ENCODE measurements at places on chromosomes 3 and 15.

- no peak for DNase-seq
Measured at GRCh38 chr3:97256060-97256459, 441.7 kb downstream of the EPHA6 start.

DNA sequence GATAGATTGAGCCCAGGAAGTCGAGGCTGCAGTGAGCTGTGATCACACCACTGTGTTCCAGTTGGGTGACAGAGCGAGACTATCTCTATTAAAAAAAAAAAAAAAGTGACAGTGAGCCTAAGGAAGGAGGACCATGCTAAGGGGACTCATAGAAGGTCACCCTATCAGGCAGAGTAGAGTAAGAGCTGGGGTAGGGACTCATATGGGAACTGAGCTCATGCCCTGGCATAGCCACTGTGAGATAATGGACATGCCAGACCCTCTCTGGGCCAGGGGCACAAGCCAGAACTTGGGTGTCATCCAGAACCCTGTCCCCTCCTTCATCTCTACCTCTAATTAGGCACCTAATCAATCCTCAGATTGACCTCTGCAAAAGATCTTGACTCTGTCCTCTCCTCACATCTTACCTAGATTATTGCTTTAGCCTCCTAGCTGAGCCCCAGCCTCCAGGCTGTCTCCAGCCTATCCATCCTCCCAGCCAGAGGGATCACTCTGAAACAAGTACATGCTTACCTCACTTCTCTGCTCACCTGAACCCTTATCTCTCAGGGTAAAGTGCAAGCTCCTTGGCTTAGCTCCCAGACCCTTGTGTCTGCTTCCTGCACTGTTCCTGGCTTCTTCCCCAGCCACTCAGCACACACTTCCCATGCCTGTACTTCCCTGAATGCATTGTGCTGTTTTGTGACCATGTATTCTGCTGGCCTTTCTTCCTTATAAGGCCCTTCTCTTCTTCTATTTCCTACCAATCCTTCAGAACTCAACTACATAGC is 76.4 kb downstream of the DAPK2 start:
- DNase-seq = no peak

DNA sequence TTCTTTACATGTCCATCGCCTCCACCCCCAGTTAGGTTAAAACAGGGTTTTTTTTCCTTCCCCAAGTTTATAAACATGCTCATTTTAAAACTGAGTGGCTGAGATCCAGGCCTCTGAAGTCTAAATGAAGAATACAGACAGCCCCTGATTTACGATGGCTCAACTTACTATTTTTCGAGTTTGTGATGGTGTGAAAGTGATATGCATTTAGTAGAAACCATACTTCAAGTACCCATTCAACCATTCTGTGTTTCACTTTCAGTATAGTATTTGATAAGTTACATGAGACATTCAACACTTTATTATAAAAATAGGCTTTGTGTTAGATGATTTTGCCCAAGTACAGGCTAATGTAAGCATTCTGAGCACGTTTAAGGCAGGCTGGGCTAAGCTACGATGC is 30.5 kb upstream of the GNB5 start:
- no peak for DNase-seq

DNA sequence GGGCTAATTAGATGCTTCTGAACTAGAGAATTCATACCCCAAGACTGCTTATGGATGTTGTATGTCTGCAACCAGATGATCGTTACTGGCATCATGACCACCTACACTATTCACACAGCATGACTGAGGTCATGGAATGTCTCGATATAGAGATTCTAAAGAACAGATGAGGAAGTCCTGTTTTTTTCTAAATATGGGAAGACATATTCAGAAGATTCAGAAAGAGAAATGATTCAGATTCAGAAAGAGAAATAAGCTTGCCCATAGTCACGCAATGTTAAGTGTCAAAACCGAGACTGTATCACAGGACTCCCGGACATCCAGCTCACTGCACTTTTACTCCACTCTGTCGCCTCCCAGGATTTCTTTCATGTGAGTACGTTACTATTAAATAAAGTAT is 136.2 kb downstream of the TPRG1 start:
- no peak for DNase-seq

- no peak for DNase-seq
Measured at GRCh38 chr3:197487911-197488391, 67.8 kb downstream of the BDH1 start.

- DNase-seq = no peak
Measured at GRCh38 chr15:99986297-99987118, 253.3 kb upstream of the LYSMD4 start.

- no peak for DNase-seq
Measured at GRCh38 chr15:98800437-98801233, 152.3 kb downstream of the IGF1R start.

DNA sequence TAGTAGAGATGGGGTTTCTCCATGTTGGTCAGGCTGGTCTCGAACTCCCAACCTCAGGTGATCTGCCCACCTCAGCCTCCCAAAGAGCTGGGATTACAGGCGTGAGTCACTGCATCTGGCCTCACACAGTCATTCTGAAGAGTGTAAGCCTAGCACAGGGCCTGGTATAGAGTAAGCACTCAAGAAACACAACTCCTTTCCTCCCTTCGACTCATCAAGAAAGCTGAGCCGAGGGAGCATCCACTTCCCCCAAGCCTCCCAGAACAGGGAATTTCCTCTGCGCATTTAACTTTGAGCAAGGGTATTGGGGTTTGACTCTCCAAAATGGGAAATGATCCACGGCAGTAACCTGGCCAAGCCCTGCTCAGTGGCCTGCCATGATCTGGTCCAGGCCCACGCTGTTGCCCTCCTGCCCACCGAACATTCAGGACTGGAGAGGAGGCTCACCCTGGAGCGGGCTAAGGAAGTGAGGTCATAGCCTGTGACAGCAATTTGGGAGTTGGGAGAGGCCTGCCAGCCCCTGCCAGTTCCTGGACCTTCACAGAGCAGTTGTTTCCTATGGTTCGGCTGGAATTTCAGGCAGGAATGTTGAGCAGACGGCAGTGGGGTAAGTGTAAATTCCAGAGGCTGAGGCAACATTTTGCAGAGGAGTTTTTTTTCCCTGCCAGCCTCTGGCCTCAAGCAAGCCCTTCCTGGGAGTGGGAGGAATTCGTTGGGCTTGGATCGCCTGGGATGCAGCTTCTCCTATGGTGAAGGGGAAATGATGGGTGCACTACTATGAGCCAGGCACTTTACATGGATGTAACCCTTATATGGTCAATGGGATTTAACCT is 21.2 kb upstream of the SMAD3 start:
- DNase-seq = no peak

- DNase-seq = no peak
Measured at GRCh38 chr3:152413240-152413639, 144.5 kb downstream of the MBNL1 start.

DNA sequence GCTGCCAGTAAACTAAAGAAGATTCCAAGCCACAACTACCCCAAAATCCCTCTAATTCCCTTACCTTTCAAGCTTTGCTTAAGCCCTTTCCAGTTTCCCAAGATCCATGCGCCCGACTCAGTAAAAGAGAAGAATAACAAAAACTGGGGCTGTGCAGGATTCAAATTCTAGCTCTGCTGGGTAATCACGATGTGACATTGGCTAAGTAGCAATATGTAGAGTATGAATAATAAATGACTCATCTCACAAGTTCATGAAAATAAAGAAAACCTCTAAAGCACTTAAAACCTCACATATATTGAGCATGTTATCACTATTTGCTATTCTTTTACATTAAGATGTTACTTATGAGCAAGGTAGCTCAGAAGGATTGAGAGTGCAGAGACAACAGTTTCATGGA is 522.2 kb upstream of the ZNF717 start:
- DNase-seq = no peak

DNA sequence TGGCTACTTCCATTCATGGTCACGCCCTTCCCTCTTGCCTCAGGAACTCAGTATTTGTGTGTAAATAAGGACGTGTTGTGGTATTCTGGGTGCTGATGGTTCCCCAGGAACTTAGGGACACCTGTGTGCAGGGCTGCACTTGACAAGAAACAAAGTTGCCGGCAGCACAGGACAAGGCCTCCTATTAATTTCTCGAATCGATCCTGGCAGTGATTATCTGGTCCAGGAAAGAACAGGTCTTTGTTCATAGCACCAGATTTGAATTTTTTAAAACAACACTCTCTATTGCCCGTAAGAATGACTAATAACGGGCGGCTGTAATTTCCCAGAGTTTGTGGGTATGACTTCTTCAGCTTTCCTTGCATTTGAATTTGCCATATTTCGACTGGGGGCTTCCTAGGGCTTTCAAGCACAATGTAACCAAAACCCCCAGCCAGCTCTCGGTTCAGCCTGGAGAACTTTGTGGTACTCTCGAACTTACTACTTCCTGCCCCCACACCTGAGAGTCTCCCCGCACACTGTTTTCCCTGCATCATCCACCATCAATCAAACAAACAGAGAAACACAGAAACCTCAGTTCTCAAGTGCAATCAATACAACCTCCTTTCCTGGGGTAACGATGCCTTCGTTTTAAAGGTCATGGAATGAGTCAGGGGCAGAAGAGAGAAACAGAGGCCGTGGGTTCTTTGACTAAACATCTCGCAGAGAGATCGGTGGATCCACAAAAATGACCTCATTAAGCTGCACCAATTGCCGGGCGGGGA is 241.7 kb upstream of the ICE2 start:
- peak; percentile 28 for DNase-seq

GRCh38 chr3:52298149-52299098 is 10.8 kb downstream of the GLYCTK start:
- DNase-seq = no peak

GRCh38 chr3:129121016-129121791 is 400 bp downstream of the RAB43 start:
- DNase-seq = no peak

- DNase-seq = no peak
Measured at GRCh38 chr15:41730543-41730942, 43.7 kb upstream of the MAPKBP1 start.

DNA sequence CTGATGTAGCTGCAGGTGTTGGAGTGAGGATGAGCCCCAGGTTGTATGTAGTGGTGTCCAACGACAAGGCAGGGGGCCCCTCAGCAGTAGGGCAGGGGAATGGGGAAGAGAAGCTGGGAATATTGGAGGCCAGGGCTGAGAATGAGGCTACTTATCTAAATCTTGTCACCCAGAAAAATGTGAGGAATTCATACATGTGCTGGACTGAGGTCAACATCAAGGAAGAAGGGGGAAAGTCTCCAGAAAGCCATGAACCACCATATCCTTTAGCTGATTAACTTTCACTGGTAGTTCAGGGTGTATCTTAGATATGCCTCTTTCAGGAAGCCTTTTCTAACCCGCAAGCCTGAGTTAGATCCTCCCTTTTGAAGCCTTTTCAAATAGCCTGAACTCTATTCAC is 22.6 kb upstream of the FSTL1 start:
- no peak for DNase-seq

DNA sequence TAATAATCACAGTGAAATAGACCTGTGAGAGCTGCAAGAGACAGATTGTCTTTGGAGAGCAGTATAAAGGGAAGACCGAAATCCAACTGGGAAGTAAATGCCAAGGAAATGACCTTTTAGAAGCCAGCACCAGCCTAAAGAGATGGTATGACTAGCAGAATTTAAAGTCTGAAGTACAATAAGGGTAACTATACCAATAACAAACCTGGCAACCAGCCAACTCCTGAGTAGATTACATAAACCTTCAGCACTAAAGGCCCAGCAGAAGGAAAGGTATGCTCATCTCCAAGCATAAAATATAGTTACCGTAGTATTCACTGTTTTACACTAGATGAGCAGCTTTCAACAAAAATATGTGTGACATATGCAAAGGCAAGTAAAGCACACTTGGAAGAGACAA is 155.1 kb upstream of the SATB1 start:
- no peak for DNase-seq

DNA sequence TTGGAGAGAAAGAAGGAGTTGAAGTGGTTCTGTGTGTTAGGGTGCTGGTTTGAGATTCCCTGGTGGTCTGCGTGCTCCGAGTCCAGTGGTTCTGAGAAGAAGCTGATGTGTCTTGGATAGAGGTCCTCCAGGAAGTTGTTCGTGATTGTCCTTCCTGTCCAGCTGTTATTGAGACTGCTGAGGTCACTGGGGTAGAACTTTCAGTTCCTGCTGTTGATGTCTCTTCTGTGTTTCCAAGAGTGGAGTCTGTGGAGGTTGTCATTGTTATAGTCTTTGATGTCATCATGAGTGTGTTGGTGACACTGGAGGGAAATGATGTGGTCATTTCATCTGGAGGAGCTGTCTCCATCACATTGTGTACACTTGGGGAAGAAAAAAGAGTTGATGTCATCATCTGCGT is 20.8 kb downstream of the MUC4 start:
- no peak for DNase-seq

DNA sequence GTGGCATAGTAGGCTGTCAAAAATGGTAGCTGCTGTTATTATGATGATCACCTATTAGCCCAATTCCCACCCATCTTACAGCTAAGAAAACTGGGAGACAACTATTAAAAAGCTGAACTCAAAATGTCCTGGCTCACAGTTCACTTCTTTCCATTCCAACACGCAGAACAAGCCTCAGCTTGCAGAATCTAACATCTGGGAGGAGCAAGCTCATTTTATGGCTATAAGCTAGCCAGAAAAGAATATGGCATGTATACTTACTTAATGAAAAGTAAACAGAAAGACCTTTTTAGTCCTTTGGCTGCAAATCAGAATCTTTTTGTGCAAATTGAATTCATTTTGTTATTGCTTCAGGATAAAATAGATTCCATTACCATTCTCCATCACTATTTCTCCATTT is 34.8 kb upstream of the CFAP20DC start:
- DNase-seq = no peak

GRCh38 chr15:74613953-74614743 is 1.5 kb upstream of the CLK3 start:
- DNase-seq = no peak

- no peak for DNase-seq
Measured at GRCh38 chr3:71131375-71132314, 451.9 kb downstream of the FOXP1 start.

DNA sequence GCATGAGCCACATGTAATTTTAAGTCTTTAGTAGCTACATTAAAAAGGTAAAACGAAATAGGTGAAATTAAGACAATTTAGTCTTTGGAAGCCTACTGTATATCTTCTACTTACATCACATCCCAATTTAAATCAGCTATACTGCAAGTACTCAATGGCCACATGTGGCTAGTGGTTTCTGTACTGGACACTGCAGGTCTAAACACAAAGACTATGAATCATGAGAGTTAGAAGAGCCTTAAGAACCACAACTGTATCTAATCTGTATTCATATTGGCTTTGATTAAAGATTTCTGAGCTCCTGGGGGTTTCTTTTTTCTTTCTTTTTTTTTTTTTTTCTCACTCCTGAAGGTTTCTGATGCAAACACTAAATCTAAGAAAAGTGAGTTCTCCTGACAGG is 2.3 kb upstream of the EIF1B start:
- no peak for DNase-seq

- DNase-seq = no peak
Measured at GRCh38 chr15:77387365-77388105, 32.4 kb downstream of the PEAK1 start.

DNA sequence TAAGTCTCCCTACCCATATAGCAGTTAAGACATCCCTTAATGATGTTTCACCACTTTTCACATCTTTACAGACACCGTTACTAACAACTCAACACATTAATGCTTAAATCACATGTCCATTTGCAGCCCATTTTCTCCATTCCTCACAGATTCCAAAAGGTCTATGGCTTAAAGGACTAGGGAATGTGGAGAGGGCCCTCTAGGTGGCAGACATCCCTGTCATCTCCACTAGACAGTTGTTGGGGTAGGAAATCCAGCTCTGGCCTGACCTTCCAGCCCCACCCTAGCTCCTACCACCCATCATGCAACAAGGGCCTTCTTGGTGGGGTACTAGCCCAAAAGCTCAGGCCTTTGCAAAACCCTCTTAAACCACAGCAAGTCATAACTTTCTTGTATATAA is 25.2 kb downstream of the CPEB1 start:
- no peak for DNase-seq

All from stimulated activated CD8-positive, alpha-beta memory T cell treated with anti-CD3 and anti-CD28 coated beads, Interleukin-7, amount 100 ng/mL, for 4 hours (primary cell).